ENCODE measurements at places on chromosomes 2 and 18.

GRCh38 chr2:199848389-199849130, 2.4 kb downstream of the FTCDNL1 start:
- no peak for DNase-seq

DNA sequence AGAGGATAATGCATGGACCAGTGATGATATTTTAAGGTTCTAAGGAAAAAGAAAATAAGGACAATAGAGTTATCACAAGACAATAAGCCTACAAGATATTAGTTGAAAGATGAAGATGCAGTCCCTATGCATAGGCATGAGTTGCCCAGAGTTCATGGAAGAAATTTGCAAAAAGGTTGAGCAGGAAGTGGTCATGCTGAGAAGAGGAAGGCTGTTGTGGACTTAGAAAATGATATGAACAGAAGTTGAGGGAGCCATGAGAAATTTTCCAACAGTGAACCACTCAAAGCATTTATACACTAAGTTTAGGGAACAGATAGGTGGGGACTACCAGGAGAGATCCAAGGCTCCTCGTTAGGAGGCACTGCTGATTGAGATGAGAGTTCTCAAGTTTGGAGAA, 3.5 kb downstream of the OSBPL6 start:
- no peak for DNase-seq

GRCh38 chr2:20919297-20919800, 96.4 kb upstream of the LDAH start:
- no peak for DNase-seq

DNA sequence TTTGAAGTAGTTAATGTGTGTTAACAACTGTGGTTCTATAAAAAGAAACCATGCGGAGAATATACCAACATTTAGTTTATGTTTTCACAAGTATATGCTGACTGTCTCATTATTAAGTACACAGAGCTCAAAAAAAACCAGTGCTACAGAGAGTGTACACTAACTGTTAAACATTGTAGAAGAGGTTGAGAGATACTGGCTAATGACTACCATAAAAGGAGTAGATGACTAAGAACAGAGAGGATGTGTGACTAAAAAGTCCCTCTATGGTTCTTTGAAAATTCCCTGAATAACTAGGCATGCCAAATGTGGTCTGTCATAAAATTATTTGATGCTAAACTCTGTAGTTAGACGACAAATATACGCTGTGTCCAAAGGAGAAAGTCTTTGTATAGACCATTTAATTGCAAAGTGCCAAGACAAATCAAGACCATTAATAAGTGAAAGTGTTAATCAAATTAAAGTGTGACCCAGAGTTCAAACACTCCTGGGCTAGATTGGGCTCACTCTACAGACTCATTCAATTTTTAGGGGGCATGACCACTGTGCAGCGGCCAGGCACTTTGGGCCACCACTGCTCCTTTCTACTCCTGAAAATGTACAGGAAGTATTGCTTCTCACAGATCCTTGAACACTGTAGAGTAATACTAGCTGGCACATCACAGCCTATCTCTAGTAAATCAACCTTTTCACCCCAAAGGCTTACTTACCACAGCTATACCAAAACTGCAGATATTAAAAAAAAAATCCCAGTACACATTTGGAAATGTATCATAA, 45.1 kb upstream of the SERTAD2 start:
- DNase-seq, result no peak

GRCh38 chr18:5582849-5583681, 39.3 kb upstream of the EPB41L3 start:
- no peak for DNase-seq

DNA sequence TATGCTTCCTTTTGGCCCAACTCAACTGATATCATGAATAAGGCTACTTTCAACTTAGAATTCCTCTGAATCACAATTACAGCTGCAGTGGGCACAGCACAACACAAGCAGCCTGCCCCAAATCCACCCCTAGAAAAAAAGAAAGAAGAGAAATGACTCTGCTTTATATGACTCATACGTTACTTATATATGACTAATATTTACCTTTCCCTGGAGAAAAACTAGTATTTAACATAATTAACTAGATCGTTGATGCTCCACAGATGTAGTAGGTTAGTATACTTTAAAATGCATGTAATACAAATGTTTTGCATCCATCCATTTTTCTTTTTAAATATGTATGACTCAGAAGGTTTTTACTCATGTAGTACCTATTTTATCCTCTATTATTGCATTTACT, 133.3 kb upstream of the UNC80 start:
- no peak for DNase-seq

DNA sequence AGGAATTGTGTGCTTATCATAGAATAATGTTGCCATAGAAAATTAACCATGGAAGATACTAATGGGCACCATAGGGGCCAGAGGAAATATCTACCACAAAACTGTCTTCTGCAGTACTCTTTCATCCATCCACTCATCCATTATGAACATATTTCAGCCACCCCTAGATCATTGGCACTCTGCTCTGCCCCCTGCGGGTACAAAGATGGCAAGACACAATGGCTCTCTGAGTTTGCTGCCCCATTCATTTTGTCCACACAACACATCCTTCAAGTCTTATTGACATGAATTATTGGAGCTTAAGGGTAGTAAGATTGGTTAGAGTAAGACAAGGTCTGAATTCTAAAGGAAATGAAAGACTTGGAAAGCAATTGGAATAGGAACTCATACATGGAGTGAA, 1224.7 kb upstream of the CELF4 start:
- no peak for DNase-seq

GRCh38 chr18:59659508-59660170, 37.6 kb downstream of the CCBE1 start:
- DNase-seq, result no peak

DNA sequence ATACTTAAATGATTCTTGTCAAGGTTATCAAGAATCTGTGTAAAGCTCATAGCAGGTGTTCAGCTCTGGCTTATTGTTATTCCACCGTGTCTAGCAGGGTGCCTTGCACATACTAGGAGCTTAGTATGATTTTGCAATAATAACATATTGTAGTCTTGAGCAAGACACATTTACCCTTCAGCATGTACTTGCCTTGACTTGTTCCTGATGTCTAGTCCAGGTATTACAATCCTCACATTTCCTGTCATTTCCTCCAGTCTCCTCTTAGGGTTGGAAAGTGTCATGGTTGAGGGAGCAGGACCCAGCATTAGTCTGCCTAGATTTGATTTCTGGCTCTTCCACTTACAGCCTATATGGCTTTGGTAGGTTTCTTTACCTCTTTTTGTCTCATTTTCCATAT, 246.1 kb downstream of the RAD51AP2 start:
- DNase-seq, result no peak

DNA sequence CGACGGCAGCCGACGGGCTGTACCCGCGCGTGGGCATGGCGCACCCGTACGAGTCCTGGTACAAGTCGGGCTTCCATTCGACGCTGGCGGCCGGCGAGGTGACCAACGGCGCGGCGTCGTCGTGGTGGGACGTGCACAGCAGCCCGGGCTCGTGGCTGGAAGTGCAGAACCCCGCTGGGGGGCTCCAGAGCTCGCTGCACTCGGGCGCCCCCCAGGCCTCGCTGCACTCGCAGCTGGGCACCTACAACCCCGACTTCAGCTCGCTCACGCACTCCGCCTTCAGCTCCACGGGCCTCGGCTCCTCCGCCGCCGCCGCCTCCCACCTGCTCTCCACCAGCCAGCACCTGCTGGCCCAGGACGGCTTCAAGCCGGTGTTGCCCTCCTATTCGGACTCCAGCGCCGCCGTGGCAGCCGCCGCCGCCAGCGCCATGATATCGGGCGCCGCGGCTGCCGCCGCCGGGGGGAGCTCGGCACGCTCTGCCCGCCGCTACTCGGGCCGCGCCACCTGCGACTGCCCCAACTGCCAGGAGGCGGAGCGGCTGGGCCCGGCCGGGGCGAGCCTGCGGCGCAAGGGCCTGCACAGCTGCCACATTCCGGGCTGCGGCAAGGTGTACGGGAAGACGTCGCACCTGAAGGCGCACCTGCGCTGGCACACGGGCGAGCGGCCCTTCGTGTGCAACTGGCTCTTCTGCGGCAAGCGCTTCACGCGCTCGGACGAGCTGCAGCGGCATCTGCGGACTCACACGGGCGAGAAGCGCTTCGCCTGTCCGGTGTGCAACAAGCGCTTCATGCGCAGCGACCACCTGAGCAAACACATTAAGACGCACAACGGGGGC, 2.0 kb downstream of the SP9 start:
- no peak for DNase-seq

DNA sequence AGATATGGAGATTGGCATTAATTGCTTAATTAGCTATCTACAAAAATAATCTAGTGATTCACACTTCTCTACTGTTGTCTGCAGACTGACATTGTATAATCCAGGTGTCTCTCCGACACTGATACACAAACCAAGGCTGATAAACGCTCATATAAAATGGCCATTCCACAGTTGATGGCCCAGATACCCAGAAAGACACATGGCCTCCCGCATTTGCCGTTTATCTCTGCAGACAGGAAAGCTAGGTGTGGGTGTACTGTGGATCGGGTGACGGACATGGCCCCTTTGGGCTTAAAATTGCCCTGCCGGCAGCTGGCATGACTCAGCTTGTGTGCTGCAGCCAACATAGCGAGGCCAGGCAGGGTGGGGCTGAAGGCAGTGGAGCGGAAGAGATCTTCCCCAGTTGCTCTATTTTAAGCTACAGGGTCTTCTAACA, 18.5 kb downstream of the PMAIP1 start:
- DNase-seq, result no peak

DNA sequence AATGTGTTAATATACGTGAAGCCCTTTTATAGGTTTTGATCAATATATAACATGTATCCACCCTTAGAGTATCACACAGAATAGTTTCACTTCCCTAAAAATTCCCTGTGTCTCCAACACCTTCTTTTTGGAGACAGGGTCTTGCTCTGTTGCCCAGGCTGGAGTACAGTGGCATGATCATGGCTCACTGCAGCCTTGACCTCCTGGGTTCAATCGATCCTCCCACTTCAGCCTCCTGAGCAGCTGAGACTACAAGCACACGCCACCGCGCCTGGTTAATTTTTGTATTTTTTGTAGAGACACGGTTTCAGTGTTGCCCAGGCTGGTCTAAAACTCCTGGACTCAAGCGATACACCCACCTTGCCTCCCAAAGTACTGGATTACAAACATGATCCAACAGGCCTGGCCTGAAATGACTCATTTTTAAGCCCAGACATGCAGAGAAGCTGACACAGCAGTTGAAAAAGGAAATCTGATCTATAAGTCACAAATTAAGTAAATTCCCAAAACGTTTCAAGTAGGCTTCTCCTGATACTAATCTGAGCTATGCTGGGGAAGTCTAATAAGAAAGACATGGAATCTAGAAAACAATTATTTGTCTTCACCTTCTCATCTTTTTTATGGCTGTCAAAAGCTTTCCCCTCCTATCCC, 2.9 kb downstream of the DUSP11 start:
- DNase-seq, result no peak

- DNase-seq, result no peak
These were observed 28.2 kb upstream of the NFATC1 start for GRCh38 chr18:79367480-79367879.

DNA sequence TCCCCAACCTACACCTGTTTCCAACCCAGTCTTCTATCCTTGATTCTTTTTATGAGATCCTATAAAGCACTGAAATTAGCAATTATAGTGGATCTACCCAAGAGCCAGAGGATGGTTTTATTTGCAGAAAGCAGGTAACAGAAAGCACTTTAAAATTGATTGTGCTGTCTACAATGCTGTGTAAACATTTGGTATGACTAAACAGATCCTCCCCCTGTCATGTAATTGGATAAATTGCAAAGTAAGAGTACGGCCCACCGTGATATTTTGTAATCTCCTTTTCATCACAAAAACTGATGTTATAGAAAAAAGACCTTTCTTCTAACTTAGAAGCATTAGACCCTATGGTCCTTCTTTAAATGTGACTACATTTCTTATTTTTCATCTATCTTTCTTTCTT, 11.3 kb upstream of the PPP3R1 start:
- no peak for DNase-seq

GRCh38 chr18:23735021-23735464, 45.8 kb downstream of the LAMA3 start:
- no peak for DNase-seq

- DNase-seq, result no peak
These were observed 24.7 kb downstream of the SLC5A7 start for GRCh38 chr2:108010912-108011591.

GRCh38 chr2:232913903-232914302, 43.8 kb downstream of the SNORC start:
- DNase-seq, result no peak

- DNase-seq, result no peak
These were observed 349.8 kb downstream of the CDH19 start for GRCh38 chr18:66254121-66254520.

- DNase-seq, result no peak
These were observed 120.9 kb upstream of the SMIM21 start for GRCh38 chr18:75548353-75548905.

GRCh38 chr2:173053043-173053699, 22.5 kb upstream of the MAP3K20 start:
- no peak for DNase-seq

DNA sequence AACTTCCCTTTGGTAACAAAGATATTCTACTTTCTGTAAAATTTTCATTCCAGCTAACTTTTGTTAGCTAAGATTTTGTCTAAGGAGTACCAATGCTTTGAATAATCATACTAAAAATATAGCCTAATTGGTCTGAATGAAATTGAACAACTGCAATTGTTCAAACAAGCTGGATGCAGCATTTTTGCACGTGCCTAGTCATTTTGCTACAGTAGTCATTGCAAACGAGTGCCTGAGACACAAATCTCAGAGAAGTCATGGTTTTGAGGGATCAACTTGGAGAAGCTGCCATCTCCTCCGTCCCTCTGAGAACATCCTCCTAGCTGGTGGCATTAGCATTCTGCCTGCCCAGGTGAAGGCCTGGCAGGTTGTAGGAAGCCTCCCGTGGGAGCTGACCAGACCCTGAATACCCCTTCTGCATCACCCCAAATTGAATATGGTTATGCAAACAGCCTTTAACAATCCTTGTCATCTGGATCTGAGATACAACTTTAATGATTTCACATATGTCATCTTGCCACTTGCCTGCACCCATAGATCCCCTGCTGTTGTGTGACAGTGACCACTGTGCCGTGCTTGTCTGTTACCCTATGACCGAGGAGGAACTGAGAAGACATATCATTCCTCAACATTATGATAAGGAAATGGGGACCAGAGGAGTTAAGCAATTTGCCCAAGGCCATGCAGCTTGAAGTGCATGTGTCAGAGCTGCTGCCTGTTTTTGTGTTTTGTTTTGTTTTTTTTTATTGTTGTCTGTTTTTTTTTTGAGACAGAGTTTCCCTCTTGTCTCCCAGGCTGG, 29.1 kb upstream of the MGAT4A start:
- no peak for DNase-seq
